ENCODE measurements at places on chromosomes 11 and 22.

DNA sequence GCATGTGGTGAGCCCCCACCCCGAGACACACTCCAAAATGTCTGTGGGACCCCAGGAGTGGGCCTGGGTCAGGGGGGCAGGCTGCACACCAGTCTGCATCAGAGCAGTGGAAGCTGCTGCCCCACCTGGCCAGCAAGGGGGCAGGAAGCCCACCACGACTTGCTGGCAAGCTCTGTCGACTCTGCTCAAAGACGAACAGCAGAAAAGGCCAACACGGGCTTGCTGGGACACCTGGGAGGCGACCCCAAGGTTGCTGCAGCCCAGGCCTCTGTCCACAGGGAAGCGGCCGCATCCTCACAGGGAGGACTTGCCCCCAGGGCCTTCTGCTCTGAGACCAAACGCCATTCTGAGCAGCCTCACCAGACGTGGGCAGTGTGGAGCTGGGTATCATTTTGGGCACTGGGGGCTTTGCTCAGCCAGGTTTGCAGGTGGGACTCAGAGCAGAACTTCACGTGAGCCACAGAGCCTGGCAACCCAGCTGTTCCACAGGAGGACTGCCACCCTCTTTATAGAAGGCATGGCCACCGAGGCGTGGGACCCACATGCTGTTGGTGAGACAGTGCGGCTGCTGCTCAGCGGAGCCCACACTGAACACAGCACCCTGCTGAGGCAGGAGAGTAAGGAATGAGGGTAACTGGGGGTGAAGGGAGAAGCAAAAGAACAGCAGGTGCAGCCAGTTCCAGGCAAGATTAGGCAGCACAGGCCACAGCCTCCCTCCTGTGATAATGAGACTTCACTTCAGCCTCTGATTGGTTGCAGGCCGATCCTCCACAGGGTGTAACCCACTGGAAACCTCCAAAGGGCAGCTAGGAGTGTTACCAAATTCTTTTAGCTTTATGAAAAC is 11.0 kb downstream of the IL17REL start:
- no peak for DNase-seq

- DNase-seq, result no peak
These were observed 5.9 kb downstream of the ARRB1 start for GRCh38 chr11:75345455-75346160.

- DNase-seq, result no peak
These were observed 1067.4 kb downstream of the OPCML start for GRCh38 chr11:132464939-132465338.

DNA sequence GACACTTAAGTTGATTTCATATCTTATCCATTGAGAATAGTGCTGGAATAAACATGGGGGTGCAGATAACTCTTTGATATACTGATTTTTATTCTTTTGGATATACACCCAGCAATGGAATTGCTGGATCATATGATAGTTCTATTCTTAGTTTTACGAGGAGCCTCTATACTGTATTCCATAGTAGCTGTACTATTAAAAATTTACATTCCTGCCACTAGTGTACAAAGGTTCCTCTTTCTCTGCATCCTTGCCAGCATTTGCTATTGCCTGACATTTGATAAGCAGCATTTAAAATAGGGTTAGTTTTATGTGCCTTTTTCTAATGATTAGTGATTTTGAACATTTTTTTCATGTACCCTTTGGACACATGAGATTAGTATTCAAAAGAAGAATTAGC is 554.2 kb downstream of the JRKL start:
- no peak for DNase-seq

DNA sequence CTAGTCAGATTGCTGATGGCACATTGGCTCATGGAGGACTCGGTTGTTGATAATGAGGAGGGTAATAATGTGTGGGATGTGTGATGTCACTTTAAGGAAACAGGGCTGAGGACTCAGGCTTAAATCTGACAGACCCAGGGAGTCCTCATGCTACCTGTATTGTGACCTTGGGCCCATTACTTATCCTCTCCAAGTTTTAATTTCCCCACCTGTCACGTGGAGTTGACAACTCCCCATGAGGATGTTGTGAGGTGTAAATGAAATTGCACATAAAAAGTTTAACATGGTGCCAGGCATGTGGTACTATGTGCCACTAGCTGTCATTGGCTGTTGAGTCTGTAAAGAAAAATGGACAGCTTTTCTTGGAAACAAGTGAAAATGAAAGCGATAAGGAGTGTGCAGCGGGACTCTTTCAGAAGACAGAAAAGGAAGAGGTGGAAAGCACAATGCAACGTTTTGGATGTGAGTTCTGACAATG is 15.3 kb downstream of the IL10RA start:
- no peak for DNase-seq

DNA sequence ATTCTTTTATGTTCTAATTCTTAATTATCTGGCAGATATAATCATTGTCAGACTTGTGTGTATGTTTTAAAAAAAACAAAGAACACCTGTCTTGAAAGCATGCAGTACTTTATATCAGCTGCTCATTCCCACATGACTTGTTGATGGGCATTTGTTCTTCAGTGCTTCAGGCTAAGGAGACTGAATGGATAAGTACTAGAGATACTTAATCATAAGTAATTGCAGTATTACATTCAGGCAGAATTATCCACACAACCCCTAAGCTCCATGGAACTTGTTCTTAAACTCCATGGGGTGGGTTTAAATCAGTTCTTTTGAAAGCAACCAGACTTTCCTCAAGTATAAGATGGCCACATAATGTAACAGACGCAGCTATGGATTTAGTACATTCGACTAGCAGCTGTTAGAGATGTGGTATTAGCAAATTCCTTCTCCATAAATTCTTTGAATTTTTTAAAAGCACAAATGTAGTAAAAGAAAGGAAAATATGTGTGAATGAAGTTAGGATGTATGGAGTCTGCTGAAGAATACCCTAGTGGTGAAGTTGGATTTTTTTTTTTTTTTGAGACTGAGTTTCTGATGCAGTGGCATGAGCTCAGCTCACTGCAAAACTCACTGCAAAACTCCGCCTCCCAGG is 3.0 kb downstream of the JAM3 start:
- no peak for DNase-seq

GRCh38 chr22:23494930-23495266 is 85.2 kb downstream of the IGLL1 start:
- no peak for DNase-seq

GRCh38 chr22:45511847-45512261 is 9.2 kb downstream of the FBLN1 start:
- DNase-seq, result peak; percentile 80

DNA sequence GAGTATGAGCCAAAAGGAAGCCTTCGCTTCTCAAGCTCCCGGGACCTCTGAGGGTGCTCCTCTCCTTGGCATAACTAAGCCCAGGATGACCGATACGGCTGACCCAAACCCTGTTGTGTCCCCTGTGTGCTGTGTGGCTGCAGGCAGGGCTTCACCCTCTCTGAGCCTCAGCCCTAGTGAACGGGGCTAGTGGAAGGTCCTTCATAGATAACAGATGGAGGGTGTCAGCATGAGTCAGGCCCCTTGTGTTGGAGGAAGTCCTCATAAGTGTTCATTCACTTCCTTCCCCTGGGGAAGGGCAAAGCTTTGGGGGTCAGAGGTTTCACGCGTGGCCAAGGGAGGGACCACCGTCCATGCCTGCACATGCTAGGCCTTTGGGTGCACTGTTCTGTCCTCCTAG is 21.5 kb downstream of the SHISAL1 start:
- no peak for DNase-seq

DNA sequence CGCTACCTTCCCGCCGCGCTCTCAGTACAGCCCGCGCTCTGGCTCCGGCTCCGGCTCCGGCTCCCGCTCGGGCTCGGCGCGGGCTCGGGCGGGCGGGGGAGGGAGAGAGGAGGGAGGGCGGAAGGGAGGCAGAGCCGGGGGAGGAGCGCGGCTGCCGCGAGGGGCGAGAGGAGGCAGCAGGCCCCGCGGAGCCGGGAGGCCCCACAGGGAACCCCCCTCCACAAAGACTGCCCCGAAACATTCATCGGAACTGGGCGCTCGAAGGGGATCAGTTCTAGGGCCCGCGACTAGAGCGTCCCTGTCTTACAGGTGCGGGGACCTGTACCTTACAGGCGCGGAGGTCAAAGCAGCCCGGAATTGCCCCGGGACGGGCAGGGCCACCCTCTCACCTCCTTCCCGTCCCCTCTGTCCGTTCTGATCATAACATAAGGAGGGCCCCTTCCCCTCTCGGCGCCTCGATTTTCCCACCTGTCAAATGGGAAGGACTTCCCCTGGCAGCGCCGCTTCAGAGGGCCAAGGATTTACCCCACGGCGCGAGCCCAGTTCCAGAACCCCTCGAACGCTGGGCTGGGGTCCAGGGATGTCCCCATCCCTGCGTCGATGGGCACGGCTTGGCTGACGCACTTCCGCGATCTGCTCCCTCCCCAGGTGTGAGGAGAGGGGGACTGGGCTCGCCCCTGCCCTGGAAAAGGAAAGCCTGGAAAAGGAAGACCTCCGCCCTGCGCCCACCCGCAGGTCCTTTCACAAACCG is at the start of gene SHISA8:
Gene SHISA8, minus strand, starts transcription at position 40 of the 751 bp plus-strand sequence. CDS start 407 bp downstream, outside the sequence.
- DNase-seq, result no peak

DNA sequence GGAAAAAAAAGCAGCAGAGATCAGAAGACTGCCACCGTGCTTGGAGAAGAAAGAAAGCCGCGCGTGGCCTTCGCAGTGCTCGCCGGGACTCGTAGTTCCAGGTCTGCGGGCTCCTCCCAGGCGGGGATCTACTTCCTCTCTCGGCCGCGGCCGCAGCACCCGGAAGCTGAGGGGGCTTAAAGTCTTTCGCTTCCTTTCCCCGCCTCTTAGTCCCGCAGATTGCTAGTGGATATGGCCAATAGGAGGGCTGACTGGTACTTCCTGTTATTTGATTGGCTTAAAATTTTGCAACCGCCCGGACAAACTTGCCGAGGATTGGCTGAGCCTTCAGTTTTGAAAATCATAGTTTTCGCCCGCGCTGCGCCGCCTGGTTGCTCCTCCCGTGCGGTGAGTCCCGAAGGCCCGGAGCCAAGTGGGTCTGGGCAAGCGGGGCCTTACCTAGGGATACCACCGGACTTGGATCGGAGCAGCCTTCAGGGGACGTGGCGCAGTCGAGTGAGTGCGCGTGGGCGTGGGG is at the start of gene INCENP:
Gene INCENP, plus strand, starts transcription at position 343 of the 517 bp plus-strand sequence. CDS start 4,151 bp downstream, outside the sequence.
- DNase-seq, result peak; percentile 97

GRCh38 chr11:21861314-21861713 is 331.6 kb upstream of the ANO5 start:
- no peak for DNase-seq

GRCh38 chr11:36741515-36741914 is 143.5 kb upstream of the RAG2 start:
- DNase-seq, result no peak

DNA sequence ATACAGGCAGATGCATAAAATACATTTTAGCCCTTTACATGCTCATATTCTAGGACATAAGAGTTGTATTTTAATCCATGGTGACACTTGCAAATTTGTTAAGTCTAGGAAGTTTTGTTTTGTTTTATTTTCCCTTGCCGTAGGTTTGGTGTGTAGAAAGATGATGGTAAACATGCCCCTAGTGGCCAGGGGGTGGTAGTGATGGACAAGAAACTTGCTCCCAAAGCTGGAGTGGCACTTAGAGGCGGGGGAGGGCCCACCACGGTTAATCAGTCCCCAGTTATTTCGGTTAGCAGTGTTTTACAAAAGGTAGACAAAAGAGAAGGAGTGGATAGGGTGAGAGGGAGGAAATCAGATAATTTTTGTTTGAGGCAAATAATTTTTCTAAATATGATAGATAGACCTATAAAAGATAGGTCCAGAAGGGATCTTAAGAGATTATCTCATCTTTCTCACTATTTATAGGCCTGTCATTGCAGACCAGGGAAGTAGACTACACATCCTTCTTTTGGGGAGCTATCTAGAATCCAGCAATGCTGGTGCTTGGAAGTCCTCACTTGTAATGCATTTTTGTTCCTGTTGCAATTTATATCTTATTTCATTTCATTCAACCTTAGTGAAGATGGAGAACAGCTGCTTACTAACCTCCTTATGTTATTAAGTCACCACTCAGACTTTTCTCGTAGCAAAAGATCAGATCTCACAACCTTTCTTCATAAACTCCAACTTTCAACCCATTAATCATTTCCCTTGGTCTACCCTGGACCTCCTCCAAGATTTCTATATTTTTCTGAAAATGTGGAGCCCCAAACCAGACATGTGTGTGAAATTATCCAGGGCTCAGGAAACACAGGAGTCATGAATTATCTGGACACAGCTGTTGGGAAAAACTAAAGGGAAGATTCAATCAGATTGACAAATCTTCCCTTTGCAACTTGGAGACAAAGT is 5.9 kb upstream of the BDNF start:
- no peak for DNase-seq

- DNase-seq, result no peak
These were observed 611.1 kb downstream of the BRD1 start for GRCh38 chr22:49216579-49216978.

DNA sequence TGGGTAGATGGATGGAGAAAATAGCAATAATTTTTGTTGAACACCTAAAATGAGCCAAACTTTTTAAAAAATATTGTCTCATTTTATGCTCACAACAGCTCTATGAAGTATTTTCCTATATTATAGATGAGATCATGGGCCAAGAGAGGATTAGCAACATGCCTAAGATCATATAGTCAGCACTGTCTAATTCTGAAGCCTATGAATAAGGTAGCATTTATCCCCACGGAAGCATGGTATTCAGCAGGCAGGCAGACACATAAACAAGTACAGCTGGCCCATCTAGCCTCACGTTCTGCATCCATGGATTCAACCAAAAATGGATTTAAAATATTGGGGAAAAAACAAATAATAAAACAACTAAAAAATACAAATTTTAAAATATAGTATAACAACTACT is 21.9 kb upstream of the RAB30 start:
- no peak for DNase-seq
